Left renal pelvis (tissue), 4 donors: ENCODE measurements at places on chromosomes 11 and 22. TPM values are rescaled to one million over a fixed set of nuclear protein-coding genes. Genes with fewer than 3 reads are reported as not detected.

Gene DDI1
- not detected for polyA plus RNA-seq

Gene GAL
- 0.20 TPM for polyA plus RNA-seq

Gene KRTAP5-2
- not detected for polyA plus RNA-seq

Gene PIH1D2
- 10.8 TPM for polyA plus RNA-seq

Gene GLYAT
- polyA plus RNA-seq = 106 TPM

Gene NCAPH2
- 45.3 TPM for polyA plus RNA-seq

Gene SCGB1D2
- polyA plus RNA-seq = 2.6 TPM

Gene NXPE4
- not detected for polyA plus RNA-seq

Gene DNAJC24
- 28.5 TPM for polyA plus RNA-seq

Gene OR6A2
- not detected for polyA plus RNA-seq

Gene MACROD1
- 17.8 TPM for polyA plus RNA-seq

GRCh38 chr11:23563591-23563990, 703.3 kb upstream of the CCDC179 start:
- no peak for DNase-seq

DNA sequence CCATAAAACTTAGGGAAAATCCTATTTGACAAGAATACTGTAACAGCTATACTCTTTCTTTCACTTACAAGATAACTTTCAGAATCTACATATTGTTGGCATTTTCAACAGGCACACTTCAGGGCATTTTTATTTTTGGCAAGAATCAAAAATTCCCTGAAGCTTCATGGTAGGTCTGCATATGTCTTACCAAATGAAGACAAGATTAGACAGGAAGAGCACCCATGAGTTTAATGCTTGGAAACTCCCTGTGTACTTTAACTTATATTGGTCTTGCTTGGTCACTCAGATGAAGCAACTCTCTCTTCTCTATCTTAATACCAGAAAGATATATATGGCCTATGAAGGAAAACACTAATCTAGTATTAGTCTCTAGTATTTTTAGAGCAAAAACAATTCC, 137.7 kb downstream of the ATG16L2 start:
- no peak for DNase-seq

- DNase-seq = no peak
Observed at GRCh38 chr11:95503047-95503446, 272.0 kb upstream of the SESN3 start.

- DNase-seq = no peak
Observed at GRCh38 chr22:46976143-46976542, 213.7 kb downstream of the TBC1D22A start.

- DNase-seq = no peak
Observed at GRCh38 chr22:28773461-28773867, 969 bp downstream of the CCDC117 start.

DNA sequence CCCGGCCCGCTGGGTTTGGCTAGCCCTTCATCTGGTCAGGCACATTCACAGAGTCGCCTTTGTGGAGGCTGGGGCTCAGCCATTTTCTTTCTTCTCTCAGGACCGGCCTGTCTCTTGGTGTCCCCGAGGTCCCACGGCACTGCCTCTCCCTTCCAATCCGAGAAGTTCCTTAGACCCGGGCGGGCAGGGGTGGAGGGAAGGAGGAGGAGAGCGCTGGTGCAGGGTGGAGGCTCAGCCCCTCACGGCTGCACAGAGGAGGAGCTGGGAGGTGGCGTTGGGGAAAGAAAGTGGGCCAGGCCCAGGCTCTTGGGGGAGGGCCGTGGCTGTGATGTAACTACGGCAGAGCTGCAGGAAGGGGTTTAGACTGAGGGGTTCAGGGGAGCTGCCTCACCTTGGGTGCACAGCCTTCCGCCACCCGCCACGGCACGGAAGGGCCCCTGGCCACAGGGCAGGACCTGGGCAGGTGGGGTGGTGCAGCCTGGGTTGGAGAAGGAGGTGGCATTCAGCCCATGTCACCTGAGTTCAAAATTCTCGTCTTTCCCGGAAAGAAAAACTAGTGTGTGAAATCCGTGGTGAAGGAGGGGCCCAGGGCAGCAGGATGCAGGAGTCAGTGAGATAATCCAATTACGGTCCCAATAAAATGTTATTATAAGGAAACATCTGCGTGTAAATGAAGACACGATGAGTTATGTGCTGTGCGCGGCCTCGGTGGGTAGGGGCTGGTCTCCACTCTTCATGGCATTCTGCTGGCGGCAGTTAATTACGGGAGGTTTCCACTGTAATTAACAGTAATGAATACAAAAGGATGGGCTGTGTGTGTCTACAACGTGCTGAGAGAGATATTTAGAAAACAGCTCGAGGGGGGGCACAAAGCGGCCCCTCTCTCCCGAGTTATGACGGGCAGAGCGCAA, 1.7 kb downstream of the BRSK2 start:
- DNase-seq = no peak

DNA sequence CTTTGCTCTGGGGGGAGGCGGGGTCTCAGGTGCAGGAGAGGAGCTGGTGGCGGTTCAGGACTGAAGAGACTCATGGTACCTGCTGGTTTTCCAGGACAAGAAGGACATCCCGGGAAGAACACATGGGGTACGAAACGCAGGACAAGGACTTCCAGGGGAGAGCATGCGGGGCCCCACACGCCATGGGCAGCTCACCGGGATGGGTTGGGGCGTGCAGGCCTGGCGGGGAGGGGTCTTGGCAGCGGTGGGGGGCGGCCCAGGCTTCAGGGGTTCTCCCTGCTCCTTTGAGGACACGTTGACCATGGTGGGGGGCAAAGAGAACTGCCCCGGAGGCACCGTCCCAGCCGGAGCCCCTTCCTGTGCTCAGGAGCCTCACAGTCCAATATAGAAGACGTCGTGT, 673.2 kb downstream of the BRD1 start:
- DNase-seq = no peak

DNA sequence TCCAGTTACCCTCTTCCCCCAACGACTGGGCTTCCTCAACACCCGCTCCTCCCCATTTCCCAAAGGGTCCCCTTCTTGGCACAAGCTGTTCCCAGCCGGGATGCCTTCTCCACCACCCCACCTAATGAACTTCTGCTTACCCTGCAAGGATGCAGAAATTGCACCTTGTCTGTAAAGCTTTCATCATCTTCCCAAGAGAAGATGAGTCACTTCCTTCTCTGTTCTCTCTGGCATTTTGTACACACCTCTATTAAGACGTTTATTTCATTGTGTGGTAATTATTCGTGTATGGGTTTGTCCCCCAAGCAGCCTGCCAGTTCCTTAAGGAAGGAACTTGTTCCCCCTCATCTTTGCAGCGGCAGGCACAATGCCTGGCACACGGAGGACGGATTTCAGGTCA, 351.1 kb downstream of the CADM1 start:
- no peak for DNase-seq

GRCh38 chr11:132055296-132055695, 684.9 kb downstream of the NTM start:
- DNase-seq = no peak

GRCh38 chr11:89161949-89162348, 15.7 kb upstream of the TYR start:
- no peak for DNase-seq

DNA sequence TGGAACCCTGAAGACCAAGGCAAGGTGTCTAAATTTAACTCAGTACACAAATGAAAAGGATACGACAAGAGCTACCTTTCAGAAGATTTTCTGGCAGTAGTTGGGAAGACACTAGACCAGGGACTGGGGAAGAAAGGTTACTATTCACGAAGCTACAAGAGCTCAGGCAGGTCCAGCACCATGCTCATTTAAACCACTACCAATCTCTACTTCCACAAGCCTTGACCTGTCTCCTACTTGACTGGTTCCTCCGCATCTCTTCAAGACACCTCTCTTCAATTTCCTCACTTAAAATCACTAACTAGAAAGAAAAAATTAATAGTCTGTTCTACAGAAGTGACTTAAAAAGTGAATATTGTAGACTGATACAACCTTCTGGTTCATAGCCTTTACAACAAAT, 22.9 kb downstream of the TCF20 start:
- no peak for DNase-seq

DNA sequence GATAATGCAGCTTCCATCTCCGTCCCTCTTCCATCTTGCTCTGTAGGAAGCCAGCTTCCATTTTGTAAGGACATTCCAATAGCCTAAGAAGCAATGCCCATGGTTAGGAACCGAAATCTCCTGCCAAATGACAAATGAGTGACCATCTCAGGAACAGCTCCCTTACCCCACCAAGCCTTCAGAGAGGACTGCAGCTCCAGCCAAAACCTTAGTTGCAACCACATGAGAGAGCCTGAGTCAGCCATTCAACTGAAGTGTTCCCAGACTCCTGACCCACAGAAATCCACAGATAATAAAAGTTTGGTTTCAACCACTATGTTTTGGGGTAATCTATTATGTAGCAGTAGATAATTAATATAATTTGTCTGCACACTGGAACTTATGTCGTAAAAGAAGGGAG, 51.7 kb upstream of the LDLRAD3 start:
- no peak for DNase-seq

DNA sequence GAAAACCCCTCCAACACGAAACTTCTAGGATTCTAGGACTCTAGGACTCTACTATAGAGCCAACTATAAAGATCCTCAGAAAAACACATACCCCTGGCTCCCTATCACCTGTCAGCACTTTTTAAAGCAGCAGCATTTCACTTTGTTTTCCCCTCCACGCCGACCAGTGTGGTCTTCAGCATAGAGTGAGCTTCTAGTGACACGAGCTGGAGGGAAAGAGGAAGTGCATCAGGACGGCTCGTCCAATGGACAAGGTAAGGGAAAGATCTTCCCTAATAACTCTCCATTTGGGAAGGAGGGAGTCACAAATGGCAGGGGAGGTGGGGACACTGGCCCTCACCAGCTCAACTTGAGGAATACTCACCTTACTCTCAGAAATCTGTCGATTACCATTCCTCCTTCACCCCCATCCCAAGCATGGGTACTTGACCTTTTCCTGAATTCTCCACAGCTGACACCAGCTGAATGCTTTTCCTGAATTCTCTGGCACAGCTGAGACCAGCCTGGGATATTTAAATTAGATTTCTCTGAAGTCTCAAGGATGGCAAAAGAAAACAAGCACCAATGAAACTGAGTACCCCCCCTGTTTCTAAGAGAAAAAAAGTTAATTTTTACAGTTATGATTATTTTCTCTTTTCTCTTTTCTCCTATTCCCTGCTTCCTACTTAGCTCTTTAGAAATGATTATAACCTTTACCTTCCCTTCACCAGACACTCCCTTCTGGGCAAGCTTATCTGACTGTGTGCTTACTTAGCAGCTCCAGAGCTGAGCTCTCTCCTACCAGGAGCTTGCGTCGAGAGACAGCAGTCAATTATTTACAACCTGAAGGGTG, 33.3 kb upstream of the NNMT start:
- DNase-seq = peak; percentile 39

- no peak for DNase-seq
Observed at GRCh38 chr11:61873588-61874376, 17.6 kb downstream of the FADS3 start.

GRCh38 chr22:46761017-46761416, 1.4 kb upstream of the TBC1D22A start:
- DNase-seq = no peak

- no peak for DNase-seq
Observed at GRCh38 chr11:92050305-92050704, 174.3 kb upstream of the FAT3 start.

- DNase-seq = no peak
Observed at GRCh38 chr22:38313384-38313955, 3.8 kb downstream of the CSNK1E start.

DNA sequence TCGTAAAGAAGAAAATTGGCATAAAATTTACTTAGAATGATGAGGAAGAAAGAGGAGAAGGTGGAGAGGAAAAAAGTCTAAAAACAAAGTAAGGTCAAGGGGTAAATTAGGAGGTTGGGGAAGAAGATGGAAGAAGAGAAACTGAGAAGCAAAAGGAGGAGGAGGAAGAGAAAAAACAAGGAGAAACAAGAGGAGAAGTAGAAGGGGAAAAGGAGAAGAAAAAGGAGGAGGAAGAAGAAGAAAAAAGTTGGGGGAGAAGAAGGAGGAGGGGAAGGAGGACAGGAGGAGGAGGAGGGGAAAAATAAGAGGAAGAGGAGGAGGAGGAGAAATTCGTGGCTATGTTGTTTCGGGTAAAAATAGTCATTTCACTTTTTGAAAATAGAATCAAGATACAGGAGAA, 42.4 kb downstream of the IL10RA start:
- DNase-seq = no peak

GRCh38 chr11:33525789-33526188, 174.8 kb downstream of the C11orf91 start:
- DNase-seq = no peak
